GM12878 (cell line): ENCODE measurements at places on chromosomes 12 and 14.

DNA sequence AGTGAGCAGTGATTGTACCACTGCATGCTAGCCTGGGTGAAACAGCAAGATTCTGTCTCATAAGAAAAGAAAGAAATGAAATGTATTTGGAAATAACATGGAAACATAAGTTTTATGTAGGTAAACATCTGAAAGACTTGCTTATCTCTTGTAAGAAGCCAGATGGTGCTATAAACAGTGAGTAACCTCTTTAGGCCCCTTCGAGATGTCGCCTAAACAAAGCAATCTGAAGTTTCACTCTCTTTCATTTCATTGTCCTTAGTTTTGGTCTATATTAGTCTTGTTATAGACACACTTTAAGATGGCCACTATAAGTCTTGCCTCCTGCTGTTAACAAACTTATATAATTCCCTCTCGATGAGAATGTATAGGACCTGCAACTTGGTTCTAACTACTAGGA lies 472.6 kb upstream of the ATP2B1 start:
- DNase-seq: no peak

GRCh38 chr12:14076538-14076937 lies 95.1 kb upstream of the GRIN2B start:
- DNase-seq: no peak

DNA sequence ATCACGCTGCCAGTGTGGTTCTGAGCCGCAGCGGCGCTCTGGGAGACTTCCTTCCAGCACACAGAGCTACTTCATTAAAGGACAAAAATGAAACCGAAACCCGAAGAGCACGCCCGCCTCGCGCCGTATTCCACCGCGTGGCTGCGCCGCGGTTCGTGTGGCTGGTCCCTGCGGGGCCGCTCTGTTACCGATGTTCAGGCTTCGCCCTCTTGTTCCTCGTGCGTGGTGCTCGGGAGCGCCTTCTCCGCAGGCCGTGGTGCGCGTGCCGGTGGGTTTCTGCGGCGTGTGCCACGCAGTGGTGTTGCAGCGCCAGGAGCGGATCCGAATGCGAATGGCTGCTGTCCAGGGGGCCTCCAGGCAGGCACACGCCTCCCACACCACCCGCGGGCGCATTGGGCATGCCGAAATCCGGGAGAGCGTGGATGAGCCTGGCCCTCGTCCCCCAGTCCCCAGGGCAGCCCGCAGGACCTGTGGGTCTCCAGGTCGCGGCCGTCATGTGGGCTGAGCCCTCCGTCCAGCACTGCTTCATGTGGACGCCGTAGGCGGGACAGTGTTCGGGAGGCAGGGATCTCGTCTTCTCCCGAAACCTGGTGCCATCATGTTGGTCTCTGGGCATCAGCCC lies 91.2 kb downstream of the ADGRD1 start:
- no peak for DNase-seq

DNA sequence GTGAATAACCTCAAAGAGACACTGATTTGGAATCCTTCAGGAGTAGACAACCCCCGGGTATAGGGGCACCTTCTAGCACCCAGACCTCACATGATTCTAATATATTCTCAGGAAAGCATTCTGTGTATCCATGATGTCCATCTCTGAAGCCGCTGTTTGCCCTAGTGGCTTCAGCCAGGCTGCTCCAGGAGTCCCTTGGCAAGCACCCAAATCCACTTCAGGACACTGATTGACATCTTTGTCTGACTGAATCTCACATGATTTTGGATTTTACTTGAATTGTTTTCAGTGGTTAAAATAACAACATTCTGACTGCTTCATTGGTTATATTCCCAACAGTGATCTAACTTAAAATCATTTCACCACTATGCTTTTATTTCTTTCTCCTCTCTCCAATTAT lies 390.5 kb upstream of the CLEC14A start:
- no peak for DNase-seq

DNA sequence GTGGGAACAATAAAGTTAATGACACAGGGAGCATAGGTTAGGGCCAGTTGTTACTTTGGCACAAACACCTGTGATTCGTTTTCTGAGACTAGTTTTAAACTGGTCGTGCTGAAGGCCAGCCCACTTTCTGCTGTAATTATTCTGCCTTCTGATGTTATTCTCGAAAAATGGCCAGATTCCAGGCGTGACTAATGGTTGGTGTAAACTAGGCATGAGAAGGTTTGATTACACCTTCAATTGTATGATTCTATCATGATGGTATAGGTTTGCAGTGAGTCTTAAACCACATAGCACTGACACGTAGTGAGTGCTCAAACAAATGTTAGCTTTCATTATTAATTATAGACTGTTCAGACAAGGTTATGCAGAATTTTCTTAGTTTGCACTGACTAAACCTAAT lies 39.0 kb downstream of the CKB start:
- no peak for DNase-seq

- DNase-seq: no peak
These were observed 77.2 kb downstream of the BHLHE41 start for GRCh38 chr12:26047401-26048226.

DNA sequence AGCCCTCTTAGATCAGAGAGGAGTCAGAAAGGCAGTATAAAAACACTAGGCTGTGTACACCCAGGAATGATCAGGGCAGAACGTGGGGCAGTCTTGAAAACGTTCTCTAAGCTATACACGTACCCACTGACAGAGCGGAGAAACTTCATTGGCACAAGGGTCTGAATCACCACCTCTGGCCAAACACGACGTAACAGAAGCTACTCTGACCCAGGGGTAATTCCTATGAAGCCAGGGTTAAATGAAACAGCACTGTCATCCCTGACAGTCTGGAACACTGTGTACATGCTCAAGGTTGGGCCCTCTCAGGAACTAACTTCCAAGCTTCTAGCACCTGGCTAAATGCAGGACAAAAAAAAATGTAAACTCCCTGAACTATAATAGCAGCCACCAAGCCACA lies 38.4 kb downstream of the PARP11 start:
- DNase-seq: no peak
